ENCODE measurements at places on chromosomes 5 and 9.

GRCh38 chr5:156706631-156707030, 143.5 kb upstream of the PPP1R2B start:
- DNase-seq, result no peak

GRCh38 chr9:89719202-89719601, 114.4 kb downstream of the GADD45G start:
- no peak for DNase-seq

- no peak for DNase-seq
These were observed 24.5 kb downstream of the CDC42SE2 start for GRCh38 chr5:131288328-131288727.

GRCh38 chr5:155936520-155937406, 390.2 kb upstream of the SGCD start:
- no peak for DNase-seq

DNA sequence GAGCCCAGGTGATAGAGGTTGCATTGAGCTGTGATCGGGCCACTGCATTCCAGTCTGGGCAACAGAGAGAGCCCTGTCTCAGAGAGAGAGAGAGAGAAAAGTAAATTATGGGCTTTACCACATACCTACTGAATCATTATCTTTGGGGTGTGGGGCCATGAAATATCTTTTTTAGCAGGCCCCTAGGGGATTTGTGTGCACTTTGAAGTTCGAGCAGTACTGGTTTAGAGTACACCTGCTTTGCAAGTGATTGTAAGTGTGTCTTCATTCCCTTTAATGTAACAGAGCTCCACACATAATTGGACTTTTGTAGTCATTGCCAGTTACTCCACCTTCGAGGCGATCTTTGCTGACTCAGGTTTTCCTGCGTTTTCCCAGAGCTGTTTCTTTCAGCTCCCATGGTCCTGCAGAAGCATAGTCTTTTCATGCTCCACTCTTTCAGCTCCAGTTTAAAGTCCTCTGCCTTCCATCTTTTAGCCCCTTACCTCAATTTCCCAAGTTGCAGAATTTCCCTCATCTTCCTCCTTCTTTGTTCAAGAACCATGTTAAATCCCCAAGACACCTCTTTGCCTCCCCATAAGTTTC, 24.0 kb upstream of the FRMPD1 start:
- DNase-seq, result no peak

DNA sequence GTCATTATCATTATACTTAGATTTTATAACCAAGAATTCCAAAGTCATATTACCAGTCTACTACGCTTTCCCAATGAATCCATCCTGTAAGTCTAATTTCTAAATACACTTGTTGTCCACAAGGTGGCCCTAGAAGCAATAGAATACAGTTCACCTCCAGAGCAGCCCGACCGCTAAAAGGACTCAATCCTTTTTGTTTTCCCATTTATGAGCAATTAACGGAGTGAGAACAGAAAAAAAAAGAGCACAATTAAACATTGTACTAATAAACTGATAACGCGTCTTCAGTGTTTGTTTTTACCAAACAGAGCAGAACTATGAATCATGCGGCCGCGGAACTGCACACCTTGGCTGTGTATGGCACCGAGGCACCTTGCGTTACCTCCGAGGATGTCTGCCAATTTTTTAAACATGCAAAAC, 160.7 kb upstream of the DAPK1 start:
- DNase-seq, result no peak

GRCh38 chr5:129902816-129903215, 1.4 kb upstream of the CHSY3 start:
- no peak for DNase-seq

- DNase-seq, result no peak
These were observed 59.1 kb upstream of the ZFAND5 start for GRCh38 chr9:72424131-72424530.

GRCh38 chr5:138605254-138605972, 30.2 kb upstream of the HSPA9 start:
- no peak for DNase-seq

Data from natural killer cell treated with Interleukin-12 subunit alpha and Interleukin-12 subunit beta and Interleukin-15 and Interleukin-18, amount 100 ng/mL, for 72 hours (primary cell).